ENCODE measurements at places on chromosomes 6 and 20. TPM values are rescaled to one million over a fixed set of nuclear protein-coding genes. Genes with fewer than 3 reads are reported as not detected.

ULBP3 gene
- 1.6 TPM for total RNA-seq

- no peak overlapping the region for H3K4me3 ChIP-seq
- no peak for DNase-seq
- H3K27me3 ChIP-seq, result peaks cover 98% of the 10 kb centered on the region
Measured at GRCh38 chr6:5998711-5999687, 7.7 kb downstream of the NRN1 start.

DNA sequence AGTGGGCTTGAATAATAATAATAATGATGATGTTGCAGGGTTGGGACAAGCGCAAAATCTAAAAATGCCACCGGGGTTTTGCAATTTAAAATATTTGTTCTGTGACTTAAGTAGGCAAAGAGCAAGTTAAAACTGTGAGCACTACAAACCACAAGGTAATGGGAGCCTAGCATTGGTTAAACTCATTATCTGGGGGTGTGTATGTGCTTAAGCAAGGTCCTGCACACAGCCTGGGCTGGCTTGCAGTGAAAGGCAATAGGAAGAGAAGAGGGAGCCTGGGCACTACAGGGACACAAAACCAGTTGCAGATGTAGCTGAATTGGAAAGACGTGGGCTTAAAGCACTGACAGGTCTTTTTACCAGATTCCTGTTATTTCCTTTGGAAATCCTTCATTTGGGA, 11.7 kb downstream of the SIM1 start:
- no peaks in the 10 kb centered on the region for H3K36me3 ChIP-seq
- DNase-seq, result no peak
- H3K27me3 ChIP-seq, result peaks cover 73% of the 10 kb centered on the region
- no peak overlapping the region for H3K4me3 ChIP-seq

DNA sequence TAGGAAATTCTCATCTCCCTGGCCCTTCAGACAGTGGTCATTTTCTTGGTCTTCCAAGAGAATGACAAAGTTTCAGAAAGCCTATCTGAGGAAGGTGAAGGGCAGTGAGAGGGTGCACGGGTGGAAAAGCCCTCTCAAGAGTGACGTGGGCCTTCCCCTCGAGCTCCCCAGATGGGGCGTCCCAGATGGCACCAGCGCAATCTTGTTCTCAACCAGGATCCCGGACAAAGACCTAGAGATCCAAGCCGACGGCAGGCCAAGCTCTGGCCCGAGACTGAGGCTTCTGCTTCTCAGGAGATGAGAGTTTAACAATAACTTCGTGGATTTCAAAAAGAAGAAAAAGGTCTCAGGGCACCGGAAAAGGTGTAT, 797 bp upstream of the ZNF133 start:
- H3K27me3 ChIP-seq, result peaks cover 4% of the 10 kb centered on the region
- no peaks in the 10 kb centered on the region for H3K36me3 ChIP-seq
- H3K4me3 ChIP-seq, result peak overlapping the region; percentile 98
- peak overlapping the region; percentile 98 for H3K27ac ChIP-seq

- no peak overlapping the region for H3K4me3 ChIP-seq
- H3K4me1 ChIP-seq, result no peaks in the 10 kb centered on the region
- peaks cover 7% of the 10 kb centered on the region for H3K27me3 ChIP-seq
- no peaks in the 10 kb centered on the region for H3K36me3 ChIP-seq
Measured at GRCh38 chr20:57909763-57910331, 200.0 kb upstream of the PMEPA1 start.

GRCh38 chr20:7772371-7772770, 167.9 kb downstream of the HAO1 start:
- no peak overlapping the region for H3K27ac ChIP-seq
- H3K4me3 ChIP-seq, result no peak overlapping the region
- DNase-seq, result no peak
- no peaks in the 10 kb centered on the region for H3K27me3 ChIP-seq
- H3K4me1 ChIP-seq, result no peaks in the 10 kb centered on the region

- no peak overlapping the region for H3K27ac ChIP-seq
- no peaks in the 10 kb centered on the region for H3K27me3 ChIP-seq
Measured at GRCh38 chr20:8671370-8671961, 397.4 kb upstream of the PLCB4 start.

TBX18 gene
- not detected for total RNA-seq

- no peak for DNase-seq
- H3K4me1 ChIP-seq, result no peaks in the 10 kb centered on the region
- H3K27me3 ChIP-seq, result peaks cover 8% of the 10 kb centered on the region
- H3K36me3 ChIP-seq, result no peaks in the 10 kb centered on the region
- H3K27ac ChIP-seq, result no peak overlapping the region
Measured at GRCh38 chr6:78910010-78910409, 42.7 kb downstream of the IRAK1BP1 start.

GRCh38 chr6:26411751-26412150, 9.7 kb downstream of the BTN3A1 start:
- no peak overlapping the region for H3K27ac ChIP-seq
- H3K4me1 ChIP-seq, result peaks cover 26% of the 10 kb centered on the region
- peaks cover 52% of the 10 kb centered on the region for H3K36me3 ChIP-seq
- DNase-seq, result no peak
- H3K27me3 ChIP-seq, result no peaks in the 10 kb centered on the region
- no peak overlapping the region for H3K4me3 ChIP-seq

DNA sequence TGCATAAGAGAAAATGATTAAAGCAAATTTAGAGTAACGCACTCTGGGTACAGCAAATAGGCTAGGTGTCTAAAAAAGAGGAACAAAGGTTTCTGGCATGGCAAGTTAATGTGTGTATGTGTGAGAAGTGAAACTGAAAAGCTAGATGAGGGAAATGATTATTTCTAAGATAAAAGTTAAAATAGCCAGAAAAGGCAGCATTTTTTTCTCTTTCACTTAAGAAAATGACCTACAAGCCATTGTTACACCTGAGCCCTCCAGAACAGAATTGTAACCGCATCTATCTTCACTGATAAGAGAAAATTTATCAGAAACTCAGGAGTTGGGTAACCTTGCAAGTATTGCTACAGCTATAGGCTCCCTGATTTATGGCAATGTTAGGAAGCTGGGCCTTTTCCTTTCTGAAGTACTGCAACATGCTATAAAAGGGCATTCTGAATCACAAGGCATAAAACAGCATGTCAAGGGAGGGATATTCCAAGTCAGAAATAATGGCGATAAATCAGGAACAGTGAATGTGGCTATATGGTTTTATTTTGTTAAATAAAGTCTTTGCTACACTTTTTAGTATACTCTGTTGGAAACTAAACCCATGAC, 395.3 kb downstream of the TBC1D32 start:
- H3K4me1 ChIP-seq, result no peaks in the 10 kb centered on the region
- H3K36me3 ChIP-seq, result no peaks in the 10 kb centered on the region
- H3K4me3 ChIP-seq, result no peak overlapping the region

SUMO4 gene
- total RNA-seq, result 3.9 TPM

GRCh38 chr6:90106449-90106848, 190.2 kb downstream of the BACH2 start:
- H3K27me3 ChIP-seq, result no peaks in the 10 kb centered on the region
- no peak overlapping the region for H3K27ac ChIP-seq
- H3K36me3 ChIP-seq, result no peaks in the 10 kb centered on the region
- DNase-seq, result no peak
- no peak overlapping the region for H3K4me3 ChIP-seq

GRCh38 chr6:131470534-131470933, 102.5 kb upstream of the ARG1 start:
- DNase-seq, result no peak
- H3K27ac ChIP-seq, result no peak overlapping the region
- no peaks in the 10 kb centered on the region for H3K4me1 ChIP-seq
- no peaks in the 10 kb centered on the region for H3K36me3 ChIP-seq
- H3K27me3 ChIP-seq, result no peaks in the 10 kb centered on the region
- no peak overlapping the region for H3K4me3 ChIP-seq

- H3K4me3 ChIP-seq, result no peak overlapping the region
- no peak for DNase-seq
- H3K4me1 ChIP-seq, result no peaks in the 10 kb centered on the region
- H3K27me3 ChIP-seq, result no peaks in the 10 kb centered on the region
- H3K27ac ChIP-seq, result no peak overlapping the region
Measured at GRCh38 chr6:133547136-133547535, 306.0 kb downstream of the EYA4 start.

DNA sequence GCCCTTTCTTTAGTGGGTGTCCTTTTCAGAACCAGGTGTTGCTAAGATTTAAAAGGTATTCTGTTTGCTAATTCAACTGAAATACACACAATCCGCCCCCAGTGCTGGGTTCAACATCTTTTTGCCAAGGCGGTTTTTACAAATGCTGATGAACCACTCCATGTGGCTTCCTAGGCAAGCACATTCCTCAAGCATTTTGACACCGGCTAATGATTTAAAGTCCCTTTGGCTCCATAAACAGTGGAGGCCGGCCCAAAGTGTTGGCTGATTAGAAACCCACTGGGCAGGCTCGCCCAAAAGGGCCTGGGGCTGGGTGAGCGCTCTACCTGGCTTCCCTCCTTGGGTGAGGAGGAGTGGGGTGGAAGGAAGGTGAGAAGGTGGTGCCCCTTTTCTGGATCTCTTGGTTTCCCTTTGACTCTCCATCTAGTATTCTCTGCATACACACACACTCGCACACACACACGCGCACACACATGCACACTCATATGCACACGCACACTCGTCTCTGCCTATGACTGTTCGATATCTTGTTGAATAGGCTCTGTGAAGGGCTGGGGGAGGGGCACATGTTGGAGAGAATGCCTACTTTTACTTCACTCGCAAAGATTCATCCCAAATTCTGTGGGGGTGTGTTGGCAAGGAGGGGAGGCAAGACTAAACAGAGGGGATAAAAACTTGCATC, 66.7 kb upstream of the ARMC2 start:
- no peaks in the 10 kb centered on the region for H3K36me3 ChIP-seq
- no peak for DNase-seq
- no peaks in the 10 kb centered on the region for H3K27me3 ChIP-seq

- no peaks in the 10 kb centered on the region for H3K36me3 ChIP-seq
- H3K27ac ChIP-seq, result no peak overlapping the region
- no peak overlapping the region for H3K4me3 ChIP-seq
- no peaks in the 10 kb centered on the region for H3K27me3 ChIP-seq
- DNase-seq, result no peak
- H3K4me1 ChIP-seq, result peaks cover 6% of the 10 kb centered on the region
Measured at GRCh38 chr6:14382678-14383236, 265.2 kb downstream of the CD83 start.

DNA sequence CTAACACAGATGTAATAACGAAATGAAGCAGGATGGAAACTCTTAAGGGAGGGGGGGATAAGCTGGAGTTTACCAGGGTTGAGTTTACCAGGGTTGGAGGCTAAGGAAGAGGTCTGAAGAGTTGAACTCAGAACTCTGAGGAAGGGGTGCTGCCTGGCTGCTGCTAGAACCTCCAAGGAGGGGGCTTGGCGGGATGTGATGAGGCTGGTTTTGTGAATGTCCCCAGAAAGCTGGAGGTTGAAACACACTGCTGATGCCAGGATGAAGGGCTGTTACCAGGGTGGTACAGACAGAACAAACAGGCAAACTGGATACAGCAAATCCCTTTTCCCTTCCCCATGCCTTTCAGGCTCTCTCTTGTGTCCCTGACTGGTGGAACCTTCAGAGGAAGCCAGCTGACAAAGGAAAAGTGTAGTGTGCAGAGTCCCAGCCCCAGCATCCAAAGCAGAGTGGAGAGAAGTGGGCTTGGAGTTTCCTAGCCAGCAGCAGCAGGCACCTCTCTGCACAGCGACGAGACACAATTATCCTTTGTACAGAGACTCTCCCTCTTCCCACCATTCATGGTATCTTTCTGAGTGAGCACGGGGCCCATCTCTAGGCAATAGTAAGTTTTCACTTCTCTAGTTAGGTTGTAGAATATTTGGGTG, 23.7 kb downstream of the UBE2V1 start:
- DNase-seq, result no peak
- no peak overlapping the region for H3K27ac ChIP-seq
- no peak overlapping the region for H3K4me3 ChIP-seq
- H3K27me3 ChIP-seq, result no peaks in the 10 kb centered on the region
- H3K36me3 ChIP-seq, result peaks cover under 1% of the 10 kb centered on the region
- peaks cover 15% of the 10 kb centered on the region for H3K4me1 ChIP-seq

GRCh38 chr6:47117314-47117713, 75.2 kb upstream of the ADGRF1 start:
- H3K4me3 ChIP-seq, result no peak overlapping the region
- DNase-seq, result no peak
- H3K27ac ChIP-seq, result no peak overlapping the region
- H3K27me3 ChIP-seq, result no peaks in the 10 kb centered on the region
- no peaks in the 10 kb centered on the region for H3K36me3 ChIP-seq

- H3K27ac ChIP-seq, result peak within 1 kb of the TSS; percentile 81
- DNase-seq, result peak; percentile 54
- no peaks in the 10 kb centered on the region for H3K27me3 ChIP-seq
- peaks cover 35% of the 10 kb centered on the region for H3K4me1 ChIP-seq
Measured at GRCh38 chr6:169724494-169725124, at the start of gene PHF10. Gene PHF10, minus strand, starts transcription at chr6:169724500. Its CDS starts 569 bp downstream, at chr6:169723931.

CRNKL1 gene
- 28.6 TPM for total RNA-seq

DNA sequence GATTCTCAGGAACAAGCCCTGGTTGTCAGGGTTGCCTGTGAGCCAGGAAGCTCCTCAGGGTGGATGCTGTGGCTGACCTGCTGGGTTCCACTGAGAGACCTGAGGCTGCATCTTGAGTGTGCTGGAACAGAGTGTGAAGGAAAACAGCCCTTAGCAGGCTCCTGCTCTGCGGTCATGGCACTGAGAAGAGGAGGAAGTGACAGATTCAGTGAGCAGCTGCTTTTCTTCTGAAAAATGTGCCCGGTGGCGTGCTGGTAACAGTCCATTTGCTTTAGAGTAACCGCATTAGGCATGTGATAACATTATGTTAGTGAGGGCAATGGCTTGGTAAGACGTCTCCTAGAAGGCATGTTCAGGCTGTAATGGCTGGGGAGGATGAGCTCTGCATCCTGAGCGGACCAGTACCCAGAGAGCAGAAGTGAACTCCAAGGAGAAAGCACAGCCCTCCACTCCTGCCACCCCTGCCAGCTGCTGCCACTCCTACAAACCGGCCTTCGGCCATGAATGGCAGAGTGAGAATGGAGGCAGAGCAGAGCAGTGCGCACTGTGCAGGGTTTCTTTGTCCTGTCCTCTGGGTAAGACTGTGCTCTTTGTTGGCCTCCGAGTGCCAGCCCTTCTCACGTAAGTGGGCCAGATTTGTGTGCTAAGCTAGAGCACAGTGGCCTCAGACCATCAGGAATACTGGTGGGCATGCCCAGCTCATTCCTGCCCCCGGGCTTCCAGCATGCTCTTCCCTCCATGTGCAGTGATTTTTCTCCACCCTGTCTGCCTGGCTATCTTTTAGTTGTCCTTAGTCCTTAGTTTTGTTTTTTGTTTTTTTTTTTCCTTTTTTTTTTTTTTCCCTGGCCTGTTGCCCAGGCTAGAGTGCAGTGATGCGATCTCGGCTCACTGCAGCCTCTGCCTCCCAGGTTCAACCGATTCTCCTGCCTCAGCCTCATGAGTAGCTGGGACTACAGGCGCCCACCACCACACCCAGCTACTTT, 98.1 kb upstream of the VSTM2L start:
- H3K27me3 ChIP-seq, result no peaks in the 10 kb centered on the region
- no peak overlapping the region for H3K27ac ChIP-seq
- no peaks in the 10 kb centered on the region for H3K4me1 ChIP-seq
- no peak for DNase-seq
- H3K36me3 ChIP-seq, result peaks cover 16% of the 10 kb centered on the region

BPIFB4 gene
- not detected for total RNA-seq
